ENCODE measurements at places on chromosomes 16 and 17. TPM values are rescaled to one million over a fixed set of nuclear protein-coding genes. Genes with fewer than 3 reads are reported as not detected.

GRCh38 chr16:56332464-56333079 lies 92.8 kb downstream of the AMFR start:
- H3K27ac ChIP-seq = no peak overlapping the region
- no peaks in the 10 kb centered on the region for H3K27me3 ChIP-seq
- H3K4me1 ChIP-seq = no peaks in the 10 kb centered on the region
- H3K4me3 ChIP-seq = no peak overlapping the region

- no peaks in the 10 kb centered on the region for H3K36me3 ChIP-seq
- no peaks in the 10 kb centered on the region for H3K27me3 ChIP-seq
- no peak overlapping the region for H3K4me3 ChIP-seq
- no peaks in the 10 kb centered on the region for H3K4me1 ChIP-seq
- DNase-seq = no peak
These were observed 31.4 kb upstream of the CACNG5 start for GRCh38 chr17:66803474-66803951.

GRCh38 chr17:8913091-8913490 lies 45.6 kb upstream of the PIK3R6 start:
- H3K27ac ChIP-seq = no peak overlapping the region
- no peak overlapping the region for H3K4me3 ChIP-seq
- H3K4me1 ChIP-seq = peaks cover 9% of the 10 kb centered on the region
- H3K36me3 ChIP-seq = peaks cover 43% of the 10 kb centered on the region

DNA sequence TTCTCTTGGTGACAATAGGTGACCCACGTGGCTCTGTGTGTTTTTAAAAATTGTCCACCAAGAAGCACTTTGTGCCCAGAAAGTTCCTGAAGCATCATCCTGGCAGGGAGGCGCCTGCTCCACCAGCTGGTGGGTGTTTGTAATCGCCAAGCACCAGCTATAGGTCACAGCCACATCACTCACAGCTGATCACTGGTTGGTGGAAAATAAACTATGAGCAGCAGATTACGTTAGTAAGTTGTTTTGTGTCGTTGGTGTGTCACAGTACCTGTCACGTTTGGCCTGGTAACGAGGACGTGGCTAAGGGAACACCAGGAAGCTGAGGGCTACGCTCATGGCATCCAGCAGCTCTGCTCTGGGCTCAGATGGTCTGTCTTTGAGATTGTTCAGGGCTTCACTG lies 10.1 kb downstream of the MRM3 start:
- H3K27me3 ChIP-seq = no peaks in the 10 kb centered on the region
- H3K36me3 ChIP-seq = peaks cover 46% of the 10 kb centered on the region
- no peak overlapping the region for H3K4me3 ChIP-seq

- peak overlapping the region; percentile 73 for H3K27ac ChIP-seq
- H3K27me3 ChIP-seq = no peaks in the 10 kb centered on the region
- no peaks in the 10 kb centered on the region for H3K36me3 ChIP-seq
These were observed 17.6 kb downstream of the CDK5R1 start for GRCh38 chr17:32504166-32504990.

GRCh38 chr17:28743243-28744103 lies at the start of gene TRAF4:
TRAF4 (plus strand) TSS chr17:28744011; CDS start chr17:28744113, 102 bp downstream.
- peak within 1 kb of the TSS; percentile 67 for H3K27ac ChIP-seq
- peak; percentile 71 for DNase-seq
- peak within 1 kb of the TSS; percentile 64 for H3K4me3 ChIP-seq
- H3K27me3 ChIP-seq = no peaks in the 10 kb centered on the region

GRCh38 chr17:46738544-46738943 lies 79.9 kb downstream of the WNT3 start:
- no peaks in the 10 kb centered on the region for H3K27me3 ChIP-seq
- H3K4me1 ChIP-seq = no peaks in the 10 kb centered on the region
- no peaks in the 10 kb centered on the region for H3K36me3 ChIP-seq
- no peak overlapping the region for H3K27ac ChIP-seq

DNA sequence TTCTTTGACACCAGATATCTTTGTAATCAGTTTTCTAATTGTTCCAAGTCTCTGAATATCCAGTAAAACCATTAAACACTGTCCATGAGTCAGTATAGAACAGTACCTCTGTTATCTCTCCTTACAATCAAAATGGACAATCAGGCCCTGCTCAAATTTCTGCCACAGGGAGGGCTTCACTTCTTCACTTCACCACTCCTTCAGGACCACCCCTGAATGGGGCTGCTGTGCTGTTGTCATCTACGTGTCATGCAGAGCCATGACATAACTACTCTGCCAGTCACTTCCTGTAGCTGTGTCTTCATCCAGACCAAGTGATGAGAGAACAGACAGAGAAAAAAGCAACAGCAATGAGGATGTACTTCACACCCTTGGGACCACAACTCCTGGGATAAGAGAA lies 116.9 kb downstream of the TANC2 start:
- H3K4me3 ChIP-seq = no peak overlapping the region
- DNase-seq = no peak
- no peaks in the 10 kb centered on the region for H3K36me3 ChIP-seq

GRCh38 chr17:75277664-75278071 lies 6.6 kb upstream of the MIF4GD start:
- H3K4me1 ChIP-seq = peaks cover 6% of the 10 kb centered on the region
- H3K4me3 ChIP-seq = no peak overlapping the region
- no peaks in the 10 kb centered on the region for H3K27me3 ChIP-seq
- H3K36me3 ChIP-seq = peaks cover 14% of the 10 kb centered on the region
- no peak overlapping the region for H3K27ac ChIP-seq

DNA sequence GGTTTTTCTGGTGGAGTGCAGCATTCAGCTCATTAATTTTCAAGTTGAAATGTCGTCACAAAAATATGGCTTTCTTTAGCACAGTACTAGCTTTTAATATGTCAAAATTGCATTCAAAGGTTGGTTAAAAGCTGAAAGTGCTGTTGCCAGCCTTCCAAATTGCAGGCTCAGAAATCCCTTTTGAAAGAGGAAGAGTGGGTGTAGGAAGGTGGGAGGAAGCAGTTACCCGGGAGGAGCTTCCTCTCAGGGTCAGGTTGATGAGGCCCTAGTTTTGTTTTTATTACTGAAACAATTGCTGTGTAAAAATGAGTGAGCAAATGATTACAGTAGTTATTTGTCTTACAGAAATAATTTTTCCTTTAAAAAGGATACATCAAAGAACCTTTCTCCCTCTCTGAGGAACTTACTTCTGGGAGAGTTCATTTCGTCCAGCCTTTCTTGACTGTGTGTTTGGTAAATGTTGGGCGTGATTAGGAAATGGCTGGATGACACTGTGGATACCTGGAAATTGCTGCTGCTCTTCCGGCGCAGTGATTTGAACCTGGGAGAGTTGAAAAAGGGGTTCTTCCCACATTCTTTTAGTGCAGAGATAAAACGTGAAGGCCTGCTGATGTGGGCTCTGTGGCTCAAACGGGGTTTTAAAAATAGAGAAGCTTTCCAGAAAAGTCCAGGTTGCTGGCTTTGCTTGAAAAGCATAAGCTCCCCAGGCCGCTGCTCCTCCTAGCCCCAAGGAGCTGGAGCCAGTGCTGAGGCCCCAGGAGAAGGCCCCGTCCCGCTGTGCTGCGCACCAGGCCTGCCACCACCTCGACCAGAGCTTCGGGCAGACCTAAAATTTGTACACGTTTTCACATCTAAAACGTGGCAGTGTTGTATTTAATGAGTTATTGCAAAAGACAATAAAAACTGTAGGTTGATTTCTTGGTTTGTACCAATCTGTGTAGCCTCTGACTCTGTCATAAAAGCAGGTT lies 41.7 kb downstream of the SEC14L1 start:
- peaks cover 52% of the 10 kb centered on the region for H3K4me1 ChIP-seq
- H3K36me3 ChIP-seq = no peaks in the 10 kb centered on the region
- peak overlapping the region; percentile 21 for H3K4me3 ChIP-seq

GRCh38 chr16:89613231-89613953 lies at the start of gene DPEP1:
DPEP1 (plus strand) TSS chr16:89613642; CDS start chr16:89630411, 16,769 bp downstream.
- H3K4me1 ChIP-seq = peaks cover 7% of the 10 kb centered on the region
- DNase-seq = no peak
- no peaks in the 10 kb centered on the region for H3K36me3 ChIP-seq
- H3K4me3 ChIP-seq = no peak within 1 kb of the TSS
- H3K27me3 ChIP-seq = no peaks in the 10 kb centered on the region

- no peak overlapping the region for H3K4me3 ChIP-seq
- no peak for DNase-seq
- H3K36me3 ChIP-seq = peaks cover 10% of the 10 kb centered on the region
- H3K4me1 ChIP-seq = peaks cover 15% of the 10 kb centered on the region
- H3K27ac ChIP-seq = no peak overlapping the region
These were observed 13.6 kb downstream of the CARHSP1 start for GRCh38 chr16:8855051-8855786.

ZNF469 gene
- 0.64 TPM for total RNA-seq

MMP2 gene
- 0.55 TPM for total RNA-seq

GPR139 gene
- total RNA-seq = not detected

MAF gene
- total RNA-seq = 73.8 TPM

ASPA gene
- total RNA-seq = not detected
